Stomach (tissue), 19 donors: ENCODE measurements at places on chromosomes 7 and 10. TPM values are rescaled to one million over a fixed set of nuclear protein-coding genes. Genes with fewer than 3 reads are reported as not detected.

Gene SORCS1
- 0.78 TPM for polyA plus RNA-seq

Gene ADCY1
- polyA plus RNA-seq: 1.5 TPM

GRCh38 chr10:28810057-28810870, 132.9 kb downstream of the BAMBI start:
- no peak for DNase-seq

DNA sequence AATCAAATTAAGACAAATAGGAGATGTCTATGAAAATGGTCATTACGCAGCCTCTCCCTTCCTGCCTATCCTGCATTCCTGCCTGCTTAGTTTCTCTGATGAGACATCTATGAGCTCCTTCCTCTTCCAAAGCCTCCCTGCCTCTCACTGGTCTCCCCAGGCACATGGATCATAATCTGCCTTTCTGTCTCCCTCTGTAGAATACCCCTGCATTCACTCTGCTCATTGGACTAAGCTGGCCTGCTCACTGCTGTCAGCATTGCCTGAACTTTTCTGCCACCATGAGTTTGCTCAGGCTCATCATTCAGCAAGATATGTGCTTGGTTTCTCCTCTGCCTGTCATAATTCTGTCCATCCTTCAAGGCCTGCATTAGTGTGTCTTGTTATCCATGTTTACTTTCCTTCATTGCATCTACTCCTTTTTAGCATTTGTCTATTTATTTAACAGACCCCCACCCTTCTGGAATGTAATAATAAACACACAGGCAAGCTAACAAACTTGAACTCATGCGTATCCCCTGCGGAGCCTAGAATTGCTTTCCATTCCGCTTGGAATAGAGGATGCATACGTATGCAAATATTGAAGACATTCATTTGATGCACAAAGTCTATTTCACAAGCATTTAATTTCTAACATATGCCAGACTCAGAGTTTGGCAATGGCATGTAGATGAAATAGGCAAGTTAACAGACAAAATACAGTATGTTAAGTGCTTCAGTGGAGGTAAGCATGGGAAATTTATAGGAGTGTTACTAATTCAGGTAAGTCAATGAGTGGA, 88.3 kb downstream of the PTPRZ1 start:
- no peak for DNase-seq

DNA sequence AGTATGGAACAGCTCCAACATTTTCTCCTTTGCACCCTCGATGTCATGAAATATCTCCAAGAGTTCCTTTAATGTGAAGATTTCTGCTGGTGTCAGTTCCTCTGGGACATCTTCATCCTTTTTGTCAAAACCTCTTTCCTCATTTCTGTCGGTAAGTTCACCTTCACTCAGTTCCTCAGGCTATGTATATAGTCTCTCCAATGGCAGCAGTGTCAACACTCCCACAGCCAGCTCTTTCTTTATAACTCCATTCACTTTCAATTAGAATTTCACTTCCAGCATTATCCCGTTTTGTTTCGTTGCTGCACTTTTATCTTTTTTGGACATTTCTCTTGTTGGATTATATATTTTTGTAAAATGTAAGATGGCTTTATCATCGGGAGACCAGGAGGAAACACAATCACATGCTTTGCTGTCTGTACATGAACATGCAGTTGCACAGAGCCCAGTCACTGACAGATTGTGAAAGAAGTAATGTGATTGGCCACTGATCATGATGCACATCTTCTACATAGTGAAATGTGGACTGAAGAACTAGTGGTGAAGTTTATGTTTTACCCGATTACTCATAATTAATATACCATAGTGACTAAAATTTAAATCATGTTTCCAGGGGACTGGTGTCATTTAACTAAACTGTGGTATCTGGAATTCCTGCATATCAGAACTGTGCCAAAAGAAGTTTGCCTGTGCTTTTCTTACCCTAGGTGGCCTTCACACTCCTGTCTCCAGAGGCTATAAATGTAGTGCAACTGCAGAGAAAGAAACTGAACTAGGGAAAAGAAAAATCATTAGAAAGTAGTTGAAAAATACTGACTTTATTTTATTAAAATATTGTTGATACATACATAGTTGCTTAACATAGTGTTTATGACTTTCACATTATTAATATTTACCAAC, 289.6 kb downstream of the PPP1R3A start:
- DNase-seq: no peak

DNA sequence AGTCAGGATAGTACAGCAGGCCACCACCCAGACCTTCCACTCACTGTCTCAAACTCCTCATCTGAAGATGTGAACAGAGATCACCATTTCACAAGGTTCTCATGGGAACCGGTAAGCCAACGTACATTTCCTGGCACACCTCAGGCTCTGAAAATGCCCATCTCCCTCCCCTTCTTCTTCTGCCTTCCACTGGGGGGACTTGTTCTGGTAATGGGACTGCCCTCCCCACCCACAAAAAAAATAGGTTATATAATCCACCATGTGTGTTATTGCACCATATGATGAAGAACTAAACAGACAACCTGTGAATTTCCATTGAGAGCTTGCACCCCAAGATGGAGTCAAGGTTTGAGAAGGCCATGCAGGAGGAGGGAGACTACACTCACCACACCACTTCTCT, 42.1 kb upstream of the IKZF1 start:
- DNase-seq: no peak
